ENCODE measurements at places on chromosomes 3 and 15. TPM values are rescaled to one million over a fixed set of nuclear protein-coding genes. Genes with fewer than 3 reads are reported as not detected.

Gene ROBO1
- 66.8 TPM for total RNA-seq

Gene FOXB1
- total RNA-seq = not detected

Gene PPM1L
- total RNA-seq = 0.69 TPM

Gene KLHL6
- under 0.01 TPM for total RNA-seq

Gene DAZL
- total RNA-seq = not detected

Gene LEKR1
- 0.26 TPM for total RNA-seq

Gene OCA2
- total RNA-seq = not detected

Gene LRTM1
- not detected for total RNA-seq

Gene CPA3
- not detected for total RNA-seq

Gene MYO5C
- total RNA-seq = 0.16 TPM

Gene SHISA5
- total RNA-seq = 91.1 TPM

Gene HDC
- not detected for total RNA-seq

Gene PROK2
- not detected for total RNA-seq

Gene SLC12A1
- not detected for total RNA-seq

Gene SCAANT1
- not detected for total RNA-seq

Gene MORF4L1
- 204 TPM for total RNA-seq

Gene EXOSC7
- 62.1 TPM for total RNA-seq

Gene PARP15
- 0.17 TPM for total RNA-seq

Gene CCDC33
- 0.16 TPM for total RNA-seq

Gene CKMT1B
- not detected for total RNA-seq

Gene KCNH8
- not detected for total RNA-seq

Gene MRAS
- 29.1 TPM for total RNA-seq

Gene DNAH12
- total RNA-seq = under 0.01 TPM

Gene PBRM1
- 45.9 TPM for total RNA-seq

Gene CPN2
- not detected for total RNA-seq

Gene TRAIP
- total RNA-seq = 2.4 TPM

Gene CDHR4
- total RNA-seq = 0.43 TPM

Gene GOLGA8H
- 0.16 TPM for total RNA-seq

Gene CAMK2N2
- 0.16 TPM for total RNA-seq

Gene PPP1R2
- 85.2 TPM for total RNA-seq

Gene CORO2B
- total RNA-seq = 10.1 TPM

Gene FOXL2
- total RNA-seq = under 0.01 TPM

Data from bronchial smooth muscle cell (primary cell).